ENCODE measurements at places on chromosomes 13 and 19.

GRCh38 chr13:106534639-106535551 lies 567 bp downstream of the EFNB2 start:
- no peak for DNase-seq

GRCh38 chr19:17209126-17210036 lies 5.8 kb upstream of the USE1 start:
- DNase-seq = no peak

GRCh38 chr13:66139250-66139649 lies 1090.9 kb downstream of the PCDH9 start:
- DNase-seq = no peak

- DNase-seq = no peak
Measured at GRCh38 chr13:46172531-46172991, 9.4 kb downstream of the LCP1 start.

GRCh38 chr13:25231517-25231916 lies 55.8 kb downstream of the MTMR6 start:
- DNase-seq = no peak

DNA sequence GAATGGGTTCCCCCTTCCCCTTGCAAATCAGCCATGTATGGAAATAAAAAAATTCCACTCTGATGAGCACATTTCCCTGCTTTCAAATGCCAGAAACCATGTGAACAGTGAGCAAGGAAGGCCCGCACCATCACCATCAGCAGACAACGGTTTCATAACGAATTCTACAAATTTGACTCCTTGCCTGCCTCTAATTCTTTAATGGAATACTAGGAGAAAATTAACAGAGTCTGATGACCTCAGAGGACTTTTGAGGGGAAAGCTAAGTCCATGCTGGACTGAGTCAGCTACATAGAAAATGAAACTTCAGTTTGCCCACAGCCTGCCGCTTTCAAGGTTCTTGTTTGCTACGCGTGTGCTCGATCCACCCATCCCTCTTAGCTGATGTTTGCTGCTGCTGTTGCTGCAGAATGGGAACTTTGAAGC lies 46.7 kb upstream of the KL start:
- DNase-seq = no peak

- no peak for DNase-seq
Measured at GRCh38 chr19:34263745-34264237, 9.4 kb downstream of the GARRE1 start.

GRCh38 chr19:54199401-54199800 lies 1.3 kb upstream of the RPS9 start:
- DNase-seq = no peak

DNA sequence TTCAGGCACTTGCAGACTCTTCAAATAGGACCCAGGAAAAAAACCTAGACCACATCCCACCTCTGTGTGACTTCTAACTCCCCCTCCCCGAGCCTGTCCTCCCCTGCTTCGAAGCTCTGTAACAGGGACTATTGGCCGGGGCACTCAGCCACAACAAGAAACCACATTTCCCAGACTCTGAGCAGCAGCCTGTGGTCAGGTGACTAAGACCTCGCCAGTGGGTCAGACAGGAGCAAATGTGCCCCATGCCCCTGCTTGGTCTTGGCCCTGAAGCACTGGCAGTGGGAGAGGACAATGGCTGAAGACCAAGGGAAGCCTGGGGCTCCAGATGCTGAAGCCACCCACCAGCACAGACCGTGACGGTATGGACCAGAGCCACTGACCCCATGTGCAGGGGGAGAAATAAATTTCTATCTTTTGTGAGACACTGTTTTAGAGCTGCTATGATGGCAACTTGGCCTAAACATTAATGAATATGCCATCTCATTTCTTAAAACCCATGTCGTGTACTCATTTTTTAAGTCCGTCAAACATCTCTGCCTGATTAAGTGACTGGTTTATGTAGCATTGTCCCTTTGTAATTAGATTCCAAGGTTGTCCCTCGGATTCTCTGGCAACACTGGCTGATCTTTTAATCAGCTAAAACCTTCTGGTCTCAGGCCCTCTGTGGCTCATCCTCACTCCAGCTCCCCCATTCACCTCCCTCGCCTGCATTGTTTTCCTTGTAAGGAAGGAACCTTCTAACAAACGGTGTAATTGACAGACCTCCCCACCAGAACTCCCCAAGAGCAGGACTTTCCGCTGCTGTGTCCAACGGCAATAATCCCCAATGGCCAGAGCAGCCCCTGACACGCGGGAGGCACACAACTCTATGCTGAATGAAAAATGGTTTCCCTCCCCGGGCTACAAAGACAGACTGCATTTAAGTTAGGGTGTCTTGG lies 98.4 kb downstream of the STK24 start:
- DNase-seq = no peak

- no peak for DNase-seq
Measured at GRCh38 chr13:60837806-60838205, 440.8 kb downstream of the TDRD3 start.

DNA sequence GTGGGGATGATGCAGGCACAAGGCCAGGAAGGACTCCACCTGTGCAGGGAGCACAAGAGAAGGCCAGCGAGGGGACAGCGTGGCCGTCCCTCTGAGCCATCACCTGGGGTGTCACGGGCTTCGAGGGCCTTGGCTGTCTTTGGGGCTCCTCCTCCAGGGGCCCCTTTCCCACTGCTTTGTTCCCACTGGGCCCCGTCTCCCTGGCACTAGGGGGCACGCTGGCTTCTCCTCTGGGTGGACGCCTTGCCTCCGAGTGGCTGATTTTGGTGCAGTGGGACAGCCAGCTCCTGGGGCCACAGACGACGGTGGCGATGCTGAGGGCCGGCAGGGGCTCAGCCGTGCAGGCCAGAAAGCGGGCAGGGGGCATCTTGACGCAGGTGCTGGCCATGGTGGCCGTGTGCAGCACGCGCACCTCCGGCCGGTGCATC lies 43.2 kb upstream of the GRTP1 start:
- DNase-seq = no peak

Data from DMS 273 treated with DMSO at 0.1 percent for 48 hours (cell line).